ENCODE measurements at places on chromosomes 7 and 10.

- no peak for DNase-seq
Measured at GRCh38 chr10:118392761-118393160, 50.6 kb upstream of the FAM204A start.

- DNase-seq = no peak
Measured at GRCh38 chr7:81007051-81007450, 88.2 kb upstream of the SEMA3C start.

DNA sequence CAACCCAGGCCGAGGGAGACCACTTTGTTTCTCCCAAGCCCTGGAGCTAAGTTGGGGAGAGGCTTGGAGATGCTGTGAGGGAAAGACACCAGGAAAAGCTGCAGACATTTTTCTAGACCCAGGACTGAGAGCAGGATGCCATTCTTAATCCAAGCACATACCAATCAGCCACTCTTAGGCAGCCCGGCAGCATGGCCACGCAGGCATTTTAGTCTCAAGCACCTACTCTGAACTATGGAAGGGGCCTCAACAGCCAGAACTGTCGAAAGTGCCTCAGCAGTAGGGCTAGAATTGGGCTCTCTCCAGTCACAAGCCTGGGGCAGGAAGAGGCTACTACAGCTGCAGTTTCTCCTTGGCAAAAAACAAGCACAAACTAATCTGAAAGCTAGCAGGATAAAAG is 57.8 kb downstream of the GCC1 start:
- DNase-seq = no peak

- DNase-seq = peak; percentile 88
Measured at GRCh38 chr10:133394064-133394663, at the start of gene MTG1. Gene MTG1 (plus strand): TSS chr10:133394157. CDS start chr10:133394221, 64 bp downstream.

DNA sequence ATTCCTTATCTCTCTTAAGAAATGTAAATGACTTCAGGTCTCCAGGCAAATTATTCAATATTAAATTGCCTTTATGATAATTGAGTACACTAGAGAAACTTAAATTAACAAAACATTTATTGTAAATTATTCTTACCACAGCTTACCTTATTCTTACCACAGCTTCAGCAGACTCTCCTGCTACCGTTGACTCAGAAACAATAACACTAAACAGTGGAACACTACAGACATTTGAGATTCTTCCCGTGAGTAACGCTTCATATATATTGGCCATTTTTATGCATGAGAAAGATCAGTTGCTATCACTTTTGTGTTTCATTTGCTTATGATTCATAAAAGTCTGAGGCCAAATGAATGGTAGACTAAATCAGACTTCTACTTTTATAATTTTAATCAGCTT is 28.7 kb downstream of the TMEM243 start:
- no peak for DNase-seq

GRCh38 chr7:50270531-50271018 is 33.9 kb upstream of the IKZF1 start:
- no peak for DNase-seq

- DNase-seq = no peak
Measured at GRCh38 chr10:124517461-124517860, 55.8 kb downstream of the LHPP start.

- DNase-seq = peak; percentile 18
Measured at GRCh38 chr7:77799078-77799964, 748 bp downstream of the PHTF2 start.

DNA sequence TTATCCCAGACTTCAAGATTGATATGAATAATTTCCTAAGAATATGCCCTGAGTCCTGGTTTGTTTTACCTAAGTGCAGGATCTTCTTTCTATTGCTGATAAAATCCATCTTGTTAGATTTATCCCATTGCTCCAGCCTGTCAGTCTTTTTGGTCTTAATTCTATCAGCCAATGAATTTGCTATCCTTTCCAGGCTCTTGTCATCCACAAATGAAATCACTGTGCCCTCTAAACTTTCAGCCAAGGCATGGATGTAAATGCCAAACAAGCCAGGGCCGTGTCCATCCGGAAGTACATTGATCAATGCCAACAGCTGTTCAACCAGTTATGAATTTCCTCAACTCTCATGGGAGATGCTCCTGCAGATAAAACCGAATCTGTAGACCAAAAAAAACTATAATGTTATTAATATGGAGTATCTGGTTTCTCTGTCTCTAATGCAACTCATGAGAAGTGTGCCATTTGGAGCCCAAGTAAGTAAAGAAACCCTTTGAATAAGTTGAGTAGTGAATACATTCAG is 40.0 kb downstream of the NPY start:
- DNase-seq = no peak

DNA sequence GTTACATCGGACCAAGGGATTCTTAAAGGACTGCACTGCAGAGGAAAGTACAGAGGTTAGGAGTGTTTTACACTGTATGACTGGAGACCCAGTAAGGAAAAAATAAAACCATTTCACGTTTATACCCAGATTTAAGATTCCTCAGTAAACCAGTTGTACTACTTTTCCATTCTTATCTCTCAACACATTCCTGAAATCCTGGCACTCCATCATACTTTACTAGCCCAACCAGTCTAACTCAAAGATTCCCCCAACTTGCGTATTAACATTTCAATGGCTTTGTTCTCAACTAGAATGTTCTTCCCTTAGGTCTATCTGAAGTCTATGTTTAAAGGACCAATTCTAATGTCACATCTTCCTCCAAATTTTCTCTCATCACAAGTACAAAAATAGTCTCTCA is 8.0 kb downstream of the CCDC186 start:
- no peak for DNase-seq

- DNase-seq = no peak
Measured at GRCh38 chr10:71005337-71006305, 117.3 kb upstream of the PCBD1 start.

DNA sequence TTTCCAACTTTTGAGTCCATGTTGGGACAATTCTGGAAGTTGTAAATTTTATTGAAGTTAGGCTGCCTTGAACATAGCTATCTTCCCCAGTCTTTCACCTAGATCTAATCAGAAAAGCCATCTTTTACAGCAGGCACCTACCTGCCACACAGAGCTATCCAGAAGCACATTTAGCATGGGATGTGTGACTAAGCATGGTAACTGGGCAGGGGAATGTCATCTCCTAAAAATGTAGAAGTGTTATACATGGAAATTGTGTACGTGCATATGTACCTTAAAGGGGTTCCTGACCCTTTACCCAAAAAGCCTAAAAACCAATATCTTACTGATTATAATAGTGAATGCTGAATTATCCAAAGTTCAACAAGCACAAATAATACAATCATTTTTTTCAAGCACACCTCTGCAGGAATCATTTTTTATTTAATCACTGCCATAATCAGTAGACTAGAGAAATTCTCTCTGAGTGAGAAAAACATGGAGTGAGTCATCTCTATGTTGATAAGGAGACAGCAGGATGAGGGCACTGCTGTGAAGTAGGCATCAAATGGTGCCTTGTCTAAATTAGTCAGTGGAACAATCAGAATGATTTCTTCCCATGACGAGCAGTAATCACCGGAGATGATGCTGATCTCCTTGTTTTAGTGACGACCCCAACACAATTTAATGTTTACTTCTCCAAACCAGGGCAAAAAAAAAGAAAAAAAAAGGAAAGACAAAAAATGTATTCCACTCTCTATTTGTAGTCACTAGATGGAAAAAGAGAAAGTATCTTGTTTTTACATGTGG is 75.9 kb downstream of the SORBS1 start:
- no peak for DNase-seq

- DNase-seq = no peak
Measured at GRCh38 chr10:102997998-102998397, 79.9 kb downstream of the CNNM2 start.

DNA sequence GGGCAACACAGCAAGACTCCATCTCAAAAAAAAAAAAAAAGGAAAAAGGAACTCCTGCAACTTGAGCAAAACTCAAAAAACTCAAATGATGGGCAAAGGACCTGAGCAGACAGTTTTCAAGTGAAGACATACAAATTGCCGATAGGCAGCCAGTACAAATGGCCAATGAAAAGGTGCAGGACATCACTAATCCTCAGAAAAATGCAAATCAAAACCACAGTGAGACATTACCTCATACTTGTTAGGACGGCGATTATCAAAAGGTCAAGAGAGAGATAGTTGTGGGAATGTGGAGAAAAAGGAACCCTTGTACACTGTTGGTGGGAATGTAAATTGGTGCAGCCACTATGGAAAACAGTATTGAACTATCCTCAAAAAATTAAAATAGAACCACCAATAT is 16.8 kb downstream of the SVOPL start:
- DNase-seq = no peak

DNA sequence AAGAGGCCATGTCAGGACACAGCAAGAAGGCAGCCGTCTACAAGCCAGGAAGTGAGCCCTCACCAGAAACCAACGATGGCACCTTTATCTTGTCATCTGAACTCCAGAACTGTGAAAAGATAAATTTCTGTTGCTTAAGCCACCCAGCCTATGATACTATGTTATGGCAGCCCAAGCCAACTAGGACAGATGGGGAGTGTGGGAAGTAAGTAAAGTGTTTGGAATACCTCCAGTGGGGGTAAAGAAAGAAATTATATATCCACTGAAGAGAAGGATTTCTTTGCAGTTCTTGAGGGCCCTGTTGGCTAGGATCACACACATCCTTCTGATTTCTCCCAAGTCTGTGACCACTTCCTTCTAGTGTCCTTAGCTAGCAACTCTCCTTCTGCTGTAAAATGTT is 384.4 kb downstream of the TNS3 start:
- no peak for DNase-seq

GRCh38 chr10:86440874-86441843 is 74.6 kb upstream of the GRID1 start:
- DNase-seq = no peak

- DNase-seq = no peak
Measured at GRCh38 chr10:110432084-110432483, 65.6 kb upstream of the DUSP5 start.

DNA sequence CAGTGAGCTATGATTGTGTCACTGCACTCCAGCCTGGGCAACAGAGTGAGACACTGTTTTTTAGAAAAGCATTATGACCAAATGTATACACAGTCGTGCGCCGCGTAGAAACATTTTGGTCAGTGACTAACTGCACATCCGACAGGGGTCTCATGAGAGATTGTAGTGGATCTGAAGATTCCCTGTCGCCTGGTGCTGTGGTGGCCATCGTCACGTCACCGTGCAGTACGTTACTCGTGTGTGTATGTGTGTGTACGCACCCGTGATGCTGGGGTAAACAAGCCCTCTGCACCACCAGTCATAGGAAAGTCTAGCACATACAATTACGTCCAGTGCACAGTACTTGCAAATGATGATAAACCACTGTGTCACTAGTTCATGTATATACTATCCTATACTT is 109.4 kb downstream of the ELFN1 start:
- DNase-seq = no peak

GRCh38 chr10:20658158-20658557 is 239.0 kb downstream of the NEBL start:
- no peak for DNase-seq

GRCh38 chr7:84939888-84940287 is 247.0 kb downstream of the SEMA3D start:
- DNase-seq = no peak

DNA sequence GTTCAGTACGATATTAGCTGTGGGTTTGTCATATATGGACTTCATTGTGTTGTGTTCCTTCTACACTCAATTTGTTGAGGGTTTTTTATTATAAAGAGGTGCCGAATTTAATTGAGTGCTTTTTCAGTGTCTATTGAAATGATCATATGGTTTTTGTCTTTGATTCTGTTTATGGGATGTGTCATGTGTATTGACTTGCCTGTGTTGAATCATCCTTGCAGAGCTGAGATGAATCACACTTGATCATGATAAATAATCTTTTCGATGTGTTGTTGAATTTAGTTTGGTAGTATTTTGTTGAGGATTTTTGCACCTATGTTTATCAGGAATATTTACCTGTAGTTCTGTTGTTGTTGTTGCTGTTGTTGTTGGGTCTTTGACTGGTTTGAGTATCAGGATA is 39.8 kb downstream of the ATOH7 start:
- DNase-seq = no peak

GRCh38 chr10:86344714-86345161 is 21.9 kb downstream of the GRID1 start:
- DNase-seq = no peak

DNA sequence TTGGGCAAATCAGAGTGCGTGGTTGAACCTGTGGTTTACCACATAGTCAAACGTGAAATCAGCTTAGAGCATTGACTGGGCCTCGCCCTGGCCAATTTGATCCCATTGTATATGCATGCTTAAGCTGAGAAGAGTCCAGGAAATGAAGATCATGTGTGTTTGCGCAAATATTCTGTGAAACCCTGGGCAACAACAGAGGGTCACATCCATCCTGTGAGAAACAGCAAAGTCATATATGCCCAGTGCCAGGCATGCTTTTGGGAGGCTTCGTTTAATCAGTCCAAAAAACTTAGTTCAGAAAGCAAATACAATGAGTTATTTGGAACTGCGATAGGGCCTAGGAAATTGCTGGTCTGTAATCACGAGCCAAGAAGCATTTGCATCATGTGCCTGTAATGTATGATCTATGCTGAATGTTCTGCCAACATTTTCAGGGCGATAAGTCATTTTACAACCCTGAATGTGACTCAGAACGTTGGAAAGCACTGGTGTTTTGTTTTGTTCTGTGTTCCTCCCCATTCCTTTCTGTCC is 412.1 kb upstream of the CELF2 start:
- no peak for DNase-seq

DNA sequence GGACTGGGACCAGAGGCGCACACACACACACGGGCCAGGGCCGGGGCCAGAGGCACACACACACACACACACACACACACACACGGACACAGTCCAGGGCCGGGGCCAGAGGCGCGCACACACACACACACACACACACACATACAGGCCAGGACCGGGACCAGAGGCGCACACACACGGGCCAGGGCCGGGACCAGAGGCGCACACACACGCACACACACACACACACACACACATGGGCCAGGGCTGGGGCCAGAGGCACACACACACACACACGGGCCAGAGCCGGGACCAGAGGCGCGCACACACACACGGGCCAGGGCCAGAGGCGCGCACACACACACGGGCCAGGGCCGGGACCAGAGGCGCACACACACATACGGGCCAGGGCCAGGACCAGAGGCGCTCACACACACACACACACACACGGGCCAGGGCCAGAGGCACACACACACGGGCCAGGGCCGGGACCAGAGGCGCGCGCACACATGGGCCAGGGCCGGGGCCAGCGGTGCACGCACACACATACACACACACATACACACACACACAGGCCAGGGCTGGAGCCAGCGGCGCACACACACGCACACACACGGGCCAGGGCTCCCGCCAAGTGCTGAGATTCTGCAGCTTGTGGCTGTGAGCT is 268.8 kb downstream of the ELFN1 start:
- DNase-seq = no peak

GRCh38 chr7:117544061-117544460 is 64.2 kb downstream of the CFTR start:
- DNase-seq = no peak

Measured in stimulated activated naive CD4-positive, alpha-beta T cell (primary cell).